Effector CD4-positive, alpha-beta T cell (primary cell): ENCODE measurements at places on chromosomes 7 and 10.

GRCh38 chr10:22049635-22050034, 46.1 kb upstream of the DNAJC1 start:
- DNase-seq, result no peak

DNA sequence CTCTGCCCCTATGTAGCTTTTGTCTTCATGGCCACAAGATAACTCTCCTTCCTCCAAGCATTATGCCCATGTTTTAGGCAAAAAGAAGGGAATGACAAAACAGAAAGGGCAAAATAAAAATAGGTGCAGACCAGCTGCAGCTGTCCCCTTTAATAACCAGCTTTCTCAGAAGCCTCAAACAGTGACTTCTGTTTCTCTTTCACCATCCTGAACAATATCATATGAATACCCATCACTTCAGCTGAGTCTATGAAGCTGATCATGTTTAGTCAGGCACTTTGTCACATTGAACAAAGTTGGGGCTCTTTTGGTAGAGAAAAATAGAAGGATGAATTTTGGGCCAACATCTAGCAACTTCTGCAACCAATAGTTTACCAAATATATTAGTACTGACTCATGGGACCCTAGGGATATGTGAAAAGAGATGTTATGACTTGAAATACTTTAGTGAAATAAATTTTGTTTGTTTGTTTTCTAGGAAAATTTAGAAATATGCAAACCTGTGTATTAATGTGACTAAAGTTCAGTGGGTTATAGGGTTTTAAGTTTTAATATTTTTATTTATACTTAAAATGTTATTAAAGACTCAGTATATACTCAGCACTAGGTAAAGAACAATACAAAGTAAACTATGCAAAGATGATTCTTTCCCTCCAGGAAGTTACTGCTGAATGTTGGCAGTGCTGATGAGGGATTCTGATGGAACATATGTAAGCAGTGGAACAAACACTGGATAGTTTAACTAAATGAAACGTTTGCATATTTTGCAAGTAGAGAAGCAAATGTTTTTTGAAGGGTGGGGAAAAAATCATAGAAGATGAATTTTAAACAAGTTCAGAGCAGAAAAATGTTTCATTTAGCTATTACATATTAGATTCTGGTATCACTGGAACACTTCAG, 133.7 kb downstream of the FOXP2 start:
- no peak for DNase-seq

DNA sequence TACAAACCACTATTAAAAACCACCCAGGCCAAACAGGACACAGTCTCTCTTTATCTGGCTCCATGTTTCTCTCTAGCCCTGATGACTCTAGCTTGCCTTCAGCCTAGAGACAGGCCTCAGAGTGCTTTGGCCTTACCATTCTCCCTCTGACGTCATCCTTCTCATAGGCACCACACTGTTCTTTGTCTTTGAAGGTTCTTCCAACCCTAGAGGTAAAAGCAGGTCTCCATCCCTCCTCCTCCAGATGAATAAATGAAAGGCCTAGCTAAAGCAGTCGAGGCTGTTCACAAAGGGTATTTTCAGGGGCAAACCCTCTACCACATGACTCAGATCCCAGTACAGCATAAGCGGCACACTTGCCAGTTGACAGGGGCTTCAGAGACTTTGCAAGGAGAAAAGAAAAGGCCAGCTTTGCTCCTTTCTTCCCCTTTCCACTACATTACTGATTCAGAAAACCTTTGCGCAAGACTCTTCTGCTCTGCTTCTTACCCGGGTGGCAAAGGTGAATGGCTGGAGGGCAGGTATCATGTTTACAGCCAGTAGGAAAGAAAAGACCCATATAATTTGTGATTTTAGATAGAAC, 14.8 kb downstream of the NFE2L3 start:
- DNase-seq, result no peak

GRCh38 chr7:158077934-158078910, 509.4 kb downstream of the PTPRN2 start:
- DNase-seq, result no peak

GRCh38 chr10:71344993-71345480, 26.0 kb downstream of the SLC29A3 start:
- DNase-seq, result no peak

DNA sequence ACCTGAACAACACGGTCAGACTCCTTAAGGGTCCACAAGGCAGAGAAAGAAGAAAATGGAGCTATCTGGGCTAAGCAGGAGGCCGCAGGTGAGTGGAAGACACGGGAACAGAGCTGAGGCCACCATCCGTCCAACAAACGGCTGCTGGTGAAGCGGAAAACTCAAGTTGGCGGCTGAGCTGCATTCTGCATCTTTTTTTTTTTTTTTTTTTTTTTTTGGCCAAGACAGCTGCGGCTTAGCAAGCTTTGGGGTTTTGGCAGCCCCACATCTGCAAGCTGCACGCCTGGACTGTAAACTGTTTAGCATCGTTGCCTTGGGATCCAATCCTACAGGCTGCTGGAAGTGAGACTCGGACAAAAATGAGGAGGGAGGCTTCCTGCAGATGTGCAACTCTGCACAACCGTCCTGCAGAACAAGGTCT, 37.4 kb downstream of the RGS10 start:
- DNase-seq, result no peak

DNA sequence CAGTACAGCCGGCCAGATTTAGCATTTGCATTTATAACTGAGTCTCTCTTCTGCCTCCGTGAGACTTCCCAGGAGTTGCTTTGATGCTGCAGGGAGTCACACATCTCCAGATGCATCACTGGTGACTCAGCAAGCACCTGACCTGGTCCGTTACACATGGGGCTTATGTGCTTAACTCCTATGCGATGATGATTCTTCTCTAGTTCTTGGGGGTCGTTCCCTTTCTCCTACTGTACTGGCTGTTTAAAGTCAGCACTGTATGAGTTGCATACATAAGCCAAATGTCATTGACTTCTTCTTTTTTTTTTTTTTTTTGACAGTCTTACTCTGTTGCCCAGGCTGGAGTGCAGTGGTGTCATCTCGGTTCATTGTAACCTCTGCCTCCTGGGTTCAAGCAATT, 13.0 kb upstream of the AKR1E2 start:
- DNase-seq, result no peak

DNA sequence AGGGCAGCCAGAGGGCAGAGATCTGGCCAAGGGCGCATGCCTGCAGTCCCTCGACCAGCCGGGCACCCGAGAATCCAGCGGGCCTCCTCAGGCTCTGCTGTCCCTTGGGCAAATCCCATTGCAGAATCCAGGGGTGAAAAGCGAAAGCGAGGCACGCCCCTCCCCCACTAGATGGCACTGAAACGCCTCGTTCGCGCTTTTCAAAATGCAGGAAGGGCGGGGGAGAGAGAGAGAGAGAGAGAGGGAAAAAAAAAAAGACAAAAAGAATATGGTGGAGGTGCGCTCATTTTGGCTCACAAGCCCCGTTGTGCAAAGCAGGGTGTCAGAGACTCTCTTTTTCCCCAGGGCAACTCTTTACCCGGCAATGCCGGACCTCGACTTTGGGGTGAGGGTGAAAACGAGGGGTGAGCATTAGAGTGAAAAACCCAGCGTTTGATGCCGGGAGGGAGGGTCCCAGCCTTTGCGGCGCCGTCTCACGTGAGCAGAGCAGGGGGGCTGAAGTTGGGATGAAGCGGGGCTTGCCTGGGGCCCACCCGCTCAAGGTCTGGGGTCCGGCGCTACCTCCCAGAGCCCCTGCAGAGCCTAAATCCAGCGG, 2.5 kb upstream of the TMEM178B start:
- no peak for DNase-seq

DNA sequence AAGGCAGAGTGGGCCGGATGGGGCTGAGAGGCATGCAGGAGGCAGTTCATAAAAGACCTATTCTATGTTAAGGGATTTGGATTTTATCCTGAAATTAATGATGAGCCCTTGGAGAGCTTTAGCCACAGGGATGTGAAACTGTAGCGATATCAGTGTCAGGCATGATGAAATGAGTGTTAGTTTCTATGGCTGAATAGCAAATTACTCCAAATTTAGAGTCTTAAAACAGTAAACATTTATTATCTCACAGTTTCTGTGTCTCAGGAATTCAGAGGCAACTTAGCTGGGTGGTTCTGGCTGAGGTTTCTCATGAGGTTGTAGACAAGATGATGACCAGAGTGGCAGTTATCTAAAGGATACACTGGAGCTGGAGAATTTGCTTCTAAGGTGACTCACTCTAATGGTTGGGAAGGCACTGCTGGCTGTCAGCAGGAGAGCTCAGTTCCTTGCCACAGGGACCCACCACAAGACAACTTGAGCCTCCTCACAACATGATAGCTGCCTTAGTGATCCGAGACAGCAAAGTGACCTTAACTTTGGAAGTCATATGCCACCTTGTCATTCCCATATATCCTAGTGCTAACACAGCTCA, 36.7 kb upstream of the SFTPD start:
- DNase-seq, result no peak

DNA sequence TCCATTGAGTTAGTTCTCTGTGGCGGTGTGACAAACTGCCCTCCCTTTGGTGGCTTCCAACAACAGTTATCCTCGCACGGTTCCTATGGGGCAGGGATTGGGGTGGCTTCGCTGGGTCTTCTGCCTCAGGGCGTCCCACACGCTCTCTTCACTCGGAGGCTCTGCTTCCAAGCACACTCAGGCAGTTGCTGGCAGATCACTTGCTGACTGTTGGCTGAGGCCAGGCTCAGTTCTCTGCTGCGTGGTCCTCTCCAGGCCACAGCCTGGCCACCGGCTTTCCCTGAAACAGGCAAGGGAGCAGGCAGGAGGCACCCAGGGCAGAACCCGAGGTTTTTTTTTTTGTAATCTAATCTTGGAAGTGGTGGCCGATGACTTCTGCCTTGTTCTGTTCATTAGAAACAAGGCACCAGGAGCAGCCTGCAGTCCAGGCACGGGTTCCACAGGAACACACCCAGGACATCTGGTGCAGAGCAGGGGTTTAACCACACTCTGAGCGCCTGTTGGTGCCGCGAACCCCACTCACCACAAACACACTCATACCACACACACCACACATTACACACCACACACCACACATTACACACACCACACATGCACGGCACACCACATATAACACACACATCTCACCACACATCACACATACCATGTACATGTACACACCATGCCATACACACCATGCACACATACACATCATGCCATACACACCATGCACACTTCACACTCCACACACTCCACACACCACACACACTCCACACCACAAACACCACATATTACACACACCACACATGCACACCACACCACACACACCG, 112.2 kb downstream of the PTPN20 start:
- no peak for DNase-seq

DNA sequence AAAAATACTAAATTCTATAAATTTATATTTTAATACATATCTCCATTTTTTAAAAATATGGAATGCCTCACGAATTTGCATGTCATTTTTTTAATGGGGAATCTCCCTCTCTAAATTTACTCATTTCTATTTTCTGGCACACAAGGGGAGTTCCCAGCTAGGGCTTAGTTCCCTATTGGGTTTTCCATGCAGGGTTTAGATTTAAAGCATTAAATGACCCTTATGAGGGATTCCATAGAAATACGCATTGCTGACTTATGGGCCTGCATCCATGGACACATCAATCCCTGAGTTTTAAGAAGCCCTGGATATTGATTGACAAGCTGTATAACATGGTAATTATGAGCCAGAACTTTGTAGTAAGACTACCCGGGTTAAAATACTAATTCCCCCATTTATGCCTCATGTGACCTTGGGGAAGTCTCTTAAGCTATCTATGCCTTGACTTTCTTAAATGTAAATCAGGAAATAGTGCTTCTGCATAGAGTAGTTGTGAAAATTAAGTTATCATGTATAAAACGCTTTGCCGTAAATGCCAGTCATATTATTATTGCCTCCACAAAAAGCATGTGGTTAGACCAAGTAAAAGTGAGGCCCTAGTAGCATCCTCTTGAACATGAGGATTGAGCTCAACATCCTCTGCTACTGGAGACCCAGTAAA, 78.8 kb upstream of the ANKRD1 start:
- DNase-seq, result no peak

GRCh38 chr7:69619635-69620034, 21.4 kb downstream of the AUTS2 start:
- no peak for DNase-seq

- no peak for DNase-seq
These were observed 33.7 kb upstream of the C7orf33 start for GRCh38 chr7:148556892-148557291.

- no peak for DNase-seq
These were observed 34.8 kb downstream of the HTR5A start for GRCh38 chr7:155104913-155105312.

DNA sequence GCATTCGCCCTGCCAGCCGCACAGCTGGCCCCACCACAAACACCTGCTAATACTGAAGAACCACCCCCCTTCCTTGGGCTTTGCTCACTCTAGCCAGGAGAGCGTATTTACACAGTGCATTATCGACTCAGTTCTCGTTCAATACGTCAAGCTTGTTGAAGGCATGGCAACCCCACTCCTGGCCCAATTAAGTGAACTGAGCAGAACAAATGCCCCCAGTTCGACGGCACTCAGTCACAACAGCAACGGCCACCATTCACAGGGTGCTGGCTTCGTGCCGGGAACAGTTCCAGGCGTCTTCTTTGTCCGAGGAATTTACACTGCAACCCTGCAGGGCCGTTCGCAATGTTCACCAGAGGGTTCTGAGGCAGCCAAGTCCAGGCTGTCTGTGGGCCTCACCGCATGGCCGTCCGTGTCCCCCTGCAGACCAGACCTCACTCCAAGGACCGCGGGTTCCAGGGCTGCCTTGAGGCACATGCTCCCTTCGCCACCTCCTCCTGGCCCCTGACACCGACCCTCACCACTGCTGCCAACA, 175.3 kb downstream of the DIP2C start:
- DNase-seq, result no peak

DNA sequence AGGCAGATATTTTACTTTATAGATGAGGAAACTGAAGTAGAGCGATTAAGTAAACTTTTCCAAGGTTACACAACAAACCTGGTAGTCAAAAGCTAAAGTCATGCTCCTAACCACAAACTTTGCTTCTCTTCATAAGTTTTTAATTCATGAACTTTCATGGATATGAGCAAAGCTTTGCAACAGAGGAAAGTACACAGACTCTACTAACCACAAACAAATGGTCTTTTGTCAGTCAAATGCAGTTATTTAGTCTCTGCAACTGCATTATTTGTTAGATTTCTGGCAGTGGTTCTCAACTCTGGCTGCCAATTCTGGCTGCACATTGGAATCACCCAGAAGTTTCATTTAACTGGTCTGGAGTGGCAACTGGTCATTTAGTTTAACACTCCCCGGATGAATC, 140.6 kb upstream of the TMEM168 start:
- no peak for DNase-seq

GRCh38 chr7:1807821-1808600, 137.9 kb downstream of the ELFN1 start:
- DNase-seq, result no peak

DNA sequence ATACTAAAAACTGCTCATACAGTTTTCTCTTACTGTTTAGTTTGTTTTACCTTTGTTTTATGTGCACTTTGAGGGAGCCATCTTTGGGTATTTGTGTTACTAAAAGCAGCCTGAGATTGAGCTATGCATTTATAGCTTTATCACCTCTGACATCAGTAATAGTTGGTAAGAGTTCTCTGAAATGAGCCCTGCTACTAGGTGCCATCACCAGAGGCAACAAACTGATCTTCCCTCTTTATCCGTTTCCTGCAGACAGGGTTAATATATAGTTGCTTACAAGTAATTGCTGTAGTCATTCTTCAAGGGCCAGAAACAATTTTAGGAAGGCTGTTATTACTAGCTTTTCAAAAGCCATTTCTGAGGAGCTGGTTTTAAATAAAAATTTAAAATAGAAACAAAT, 49.1 kb downstream of the KIF20B start:
- DNase-seq, result no peak
